ENCODE measurements at places on chromosomes 11 and 22.

- no peak for DNase-seq
These were observed 39.2 kb upstream of the SLC36A4 start for GRCh38 chr11:93236741-93237675.

DNA sequence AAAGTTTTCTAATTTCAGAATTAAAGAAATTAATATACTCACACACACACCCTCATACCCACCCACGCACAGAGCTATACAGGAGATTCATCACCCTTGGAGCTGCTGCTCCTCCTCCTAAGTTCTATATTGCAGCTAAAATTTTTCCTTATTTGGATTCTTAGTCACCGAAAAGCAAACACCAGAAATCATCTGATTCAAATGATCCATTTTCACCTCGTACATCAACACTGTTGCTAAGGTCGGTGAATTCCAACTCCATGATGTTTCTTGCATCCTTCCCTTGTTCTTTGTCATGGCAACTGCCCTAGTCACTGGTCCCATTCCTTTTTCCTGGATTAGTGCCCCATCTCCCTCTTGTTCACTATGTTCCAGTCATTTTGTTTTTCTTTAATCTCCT lies 286.2 kb downstream of the GRM5 start:
- peak; percentile 85 for DNase-seq

DNA sequence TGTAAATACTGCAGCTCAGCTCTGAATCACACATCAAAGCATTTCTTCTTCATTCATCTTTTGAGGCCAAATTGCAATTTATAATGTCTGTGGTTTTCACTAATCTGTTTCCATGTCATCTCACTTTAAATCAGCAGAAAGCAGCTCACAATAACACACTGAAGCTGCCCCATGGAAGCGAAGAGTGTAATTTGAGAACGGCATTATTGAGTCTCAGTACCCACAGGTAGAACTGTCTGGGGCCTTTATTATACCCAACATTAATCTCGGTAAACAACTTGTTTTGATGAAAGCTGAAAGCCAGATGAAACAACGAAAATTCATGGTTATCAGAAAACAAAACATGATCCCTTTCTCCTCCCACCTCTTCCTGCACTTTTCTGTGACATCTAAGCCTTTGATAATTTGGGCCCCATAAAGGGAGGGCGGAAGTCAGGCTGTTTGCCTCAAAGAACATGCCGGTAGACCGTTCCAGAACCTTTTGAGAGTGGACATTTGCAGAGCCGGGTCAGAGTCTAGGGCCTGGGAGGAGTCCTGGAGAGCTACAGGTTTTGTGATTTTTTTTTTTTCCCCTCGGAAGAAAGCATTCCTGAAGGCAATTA lies 68.2 kb upstream of the SESN3 start:
- peak; percentile 31 for DNase-seq

GRCh38 chr11:44203270-44204043 lies 106.5 kb downstream of the ALX4 start:
- DNase-seq: no peak

DNA sequence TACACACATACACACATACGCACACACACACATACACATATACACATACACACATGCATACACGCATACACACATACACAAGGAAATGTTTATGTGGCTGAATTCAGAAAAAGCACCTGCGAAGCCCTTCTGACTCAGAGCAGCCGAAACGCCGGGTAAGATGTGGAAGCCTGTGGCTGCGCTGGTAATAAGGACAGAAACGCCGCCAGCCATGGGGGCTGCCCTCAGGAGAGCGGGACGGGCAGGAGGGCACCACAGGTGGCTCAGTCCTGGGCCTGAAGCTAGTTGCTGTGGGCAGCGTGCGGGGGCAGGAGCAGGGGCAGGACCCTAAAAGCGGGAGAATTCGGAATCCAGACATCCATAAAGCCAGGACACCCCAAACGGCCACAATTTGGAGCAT lies 378.3 kb downstream of the BRD1 start:
- DNase-seq: no peak

DNA sequence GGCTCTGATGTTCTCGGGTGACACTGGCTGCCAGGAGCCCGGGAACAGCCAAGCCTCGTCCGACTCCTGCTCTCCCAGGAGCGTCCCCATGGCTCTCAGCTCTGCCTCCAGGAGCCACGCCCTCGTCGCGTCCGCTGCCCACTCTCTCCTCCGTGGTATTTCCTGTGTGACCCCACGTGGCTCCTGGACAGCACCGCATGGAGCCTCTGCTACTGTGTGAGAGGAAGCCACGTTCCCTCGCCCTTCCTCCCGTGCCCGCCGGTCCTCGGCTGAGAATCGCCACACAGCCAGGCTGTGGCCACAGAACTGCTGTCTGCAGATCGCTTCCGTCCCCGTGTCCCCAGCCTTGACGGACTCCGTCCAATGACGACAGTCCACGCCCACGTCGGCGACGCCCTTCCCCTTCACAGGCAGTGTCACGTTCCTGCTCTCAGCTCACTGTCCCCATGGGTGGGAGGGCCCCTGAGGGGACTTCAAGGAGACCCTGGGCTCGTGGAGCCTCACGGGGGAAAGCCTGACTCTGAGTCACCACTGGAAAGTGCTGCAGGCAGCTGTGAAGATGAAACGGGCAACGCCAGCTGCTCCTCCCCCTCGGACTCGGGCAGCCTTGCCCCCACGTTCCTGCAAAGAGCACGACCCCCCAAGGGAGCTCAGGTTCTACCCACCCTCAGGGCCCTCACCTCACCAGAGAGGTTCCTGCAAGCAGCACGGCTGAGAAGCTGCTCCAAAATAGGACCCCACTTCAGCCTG lies 458.5 kb downstream of the BRD1 start:
- no peak for DNase-seq

Data from fibroblast of skin of left biceps (primary cell).